ENCODE measurements at places on chromosomes 5 and 9.
A peak's percentile ranks its signal among the peaks of the same experiment; 100 is the strongest.

GRCh38 chr5:132370181-132370970 is 866 bp downstream of the SLC22A5 start:
- no peak for DNase-seq

DNA sequence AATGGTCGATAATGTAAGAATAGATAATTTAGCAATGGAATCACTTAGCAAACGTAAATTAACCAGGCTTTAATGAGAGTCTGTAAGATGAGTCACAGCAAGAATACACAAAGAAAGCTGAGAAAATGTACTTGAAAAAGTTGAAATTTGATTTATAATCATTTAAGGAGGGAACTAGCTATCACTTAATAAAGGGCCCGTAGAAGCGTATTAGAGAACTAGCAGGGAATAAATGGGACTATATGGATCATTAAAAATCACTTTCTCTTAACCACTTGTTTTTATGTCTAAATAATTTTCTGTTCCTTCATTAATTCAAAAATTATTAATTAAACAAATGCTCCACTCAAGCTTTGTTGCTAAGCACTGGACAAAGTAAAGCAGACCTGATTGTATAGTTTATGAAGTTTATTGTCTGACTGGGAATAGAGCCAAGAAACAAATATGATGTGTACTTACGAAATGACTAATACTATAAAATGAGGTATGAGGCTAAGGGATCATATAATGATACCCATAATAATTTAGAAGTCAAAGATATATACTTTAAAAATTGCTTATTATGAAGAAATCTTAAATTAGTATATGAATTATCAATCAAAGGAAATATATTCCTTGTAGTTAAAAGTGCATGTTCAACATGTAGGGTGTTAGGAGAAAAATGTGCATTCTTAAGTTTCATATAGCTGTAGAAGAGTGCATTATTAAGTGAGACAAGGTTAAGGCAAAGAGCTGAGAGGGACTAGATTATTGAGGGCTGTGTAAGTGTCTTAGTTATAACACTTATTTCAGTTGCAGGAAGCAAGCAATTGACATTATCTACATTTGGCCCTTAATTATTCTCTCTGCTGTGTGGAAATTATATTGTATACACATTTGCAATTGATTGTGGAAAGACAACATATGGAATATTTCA is 196.8 kb downstream of the PRDM9 start:
- no peak for DNase-seq

DNA sequence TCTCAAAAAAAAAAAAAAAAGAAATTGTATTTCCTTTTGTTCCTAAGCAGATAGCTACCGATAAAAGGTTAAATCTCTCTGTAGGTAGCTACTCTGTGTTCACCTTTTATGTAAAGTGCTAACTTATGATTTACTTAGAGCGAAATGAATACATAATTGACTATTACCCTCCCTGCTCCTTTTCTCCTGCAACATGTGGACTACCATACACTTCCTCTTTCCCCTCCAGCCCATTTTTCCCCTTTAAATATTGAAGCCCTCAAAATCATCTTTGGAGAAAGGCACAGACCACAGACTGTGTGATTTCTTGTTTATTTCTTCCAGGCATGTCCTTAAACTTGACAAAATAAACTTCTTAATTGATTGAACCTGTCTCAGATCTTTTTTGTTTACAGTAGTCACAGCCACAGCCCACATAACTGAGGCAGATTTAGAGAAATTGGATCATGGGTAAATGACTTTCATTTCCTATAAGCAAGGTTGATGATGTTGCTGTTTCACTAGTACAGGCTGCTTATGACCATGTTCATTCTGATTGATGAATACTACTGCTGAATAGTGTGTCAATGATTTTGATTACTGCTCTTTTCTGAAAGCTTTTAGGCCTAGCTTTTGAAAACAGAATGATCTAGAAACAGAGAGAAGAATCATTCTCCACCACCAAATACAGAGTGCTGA is 59.2 kb downstream of the PHAX start:
- no peak for DNase-seq

GRCh38 chr9:36865731-36866635 is 168.1 kb downstream of the PAX5 start:
- DNase-seq: no peak

DNA sequence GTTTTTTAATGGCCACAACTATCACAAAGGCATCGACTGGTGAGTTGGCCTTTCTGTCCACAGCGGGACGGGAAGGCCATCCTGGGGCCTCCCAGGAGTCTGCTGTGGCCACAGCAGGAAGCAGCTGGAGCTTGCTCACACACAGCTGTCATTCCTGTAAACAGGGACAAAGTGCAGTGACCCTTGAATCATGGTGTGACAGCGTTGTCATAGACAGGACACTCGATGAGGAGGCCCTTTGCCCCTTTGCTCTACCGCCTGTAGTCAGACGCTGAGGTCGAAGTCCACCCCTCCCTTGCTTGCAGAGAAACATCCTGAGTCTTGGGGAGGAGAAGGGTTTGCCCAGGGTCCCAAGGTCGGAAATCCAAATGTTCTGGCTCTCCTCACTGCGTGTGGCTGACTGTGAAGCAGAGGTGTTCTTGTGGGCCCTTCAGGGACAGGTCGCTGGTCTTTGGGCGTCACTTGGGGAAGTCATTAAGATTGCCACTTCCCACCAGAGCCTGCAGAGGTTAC is 35.1 kb downstream of the NDST1 start:
- DNase-seq: no peak

DNA sequence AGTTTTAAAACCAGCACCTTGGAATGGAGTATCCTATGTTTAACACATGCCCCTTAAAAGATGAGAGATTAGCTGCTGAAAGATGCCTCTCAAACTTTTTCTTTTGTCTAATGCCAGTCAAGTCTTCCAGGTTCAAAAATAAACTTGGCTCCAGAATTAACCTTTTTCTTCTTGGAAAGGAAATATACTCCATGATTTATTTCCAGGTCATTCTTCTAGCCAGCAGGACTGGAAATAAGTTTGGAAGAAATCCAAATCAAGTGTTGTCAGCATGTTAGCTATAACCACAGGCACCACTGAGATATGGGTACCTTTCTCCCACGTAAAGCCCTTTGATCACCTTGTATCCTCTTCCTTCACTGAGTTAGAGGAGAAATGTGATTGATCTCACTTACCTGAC is 56.1 kb downstream of the NLN start:
- no peak for DNase-seq

DNA sequence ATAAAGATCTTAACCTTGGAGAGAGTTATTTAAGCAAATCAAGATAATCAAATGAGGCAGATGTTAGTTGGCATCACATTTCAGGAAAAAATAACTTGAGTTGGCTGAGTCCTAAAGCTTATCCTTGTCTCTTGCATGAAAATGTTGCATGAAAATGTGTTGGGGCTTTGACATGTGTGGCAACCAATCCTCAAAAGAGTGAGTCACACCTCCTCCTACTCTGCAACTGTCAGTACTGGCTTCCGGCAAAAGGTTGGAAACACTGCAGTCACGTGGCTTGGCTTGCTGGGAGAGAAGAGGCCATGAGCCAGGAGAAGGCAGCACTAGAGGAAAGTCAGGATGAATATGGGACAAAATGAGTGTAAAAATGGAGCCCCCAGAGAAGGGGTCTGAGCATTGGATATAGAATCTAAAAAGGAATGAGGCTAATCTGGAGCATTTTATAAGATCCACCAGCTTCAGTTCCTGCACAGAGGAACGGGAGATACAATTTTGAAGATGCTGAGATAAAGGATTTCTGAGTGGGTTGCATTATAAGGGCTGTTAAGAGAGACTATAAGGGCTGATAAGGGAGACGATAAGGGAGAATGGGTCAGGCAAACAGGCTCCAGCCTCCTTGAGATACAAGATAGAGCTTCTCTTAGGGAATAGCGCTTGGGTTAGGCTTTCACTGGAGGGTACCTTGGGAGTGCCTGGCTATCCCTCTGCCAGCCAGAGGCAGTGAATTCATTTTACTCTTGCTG is 43.1 kb downstream of the SPATA31D1 start:
- peak; percentile 95 for DNase-seq

DNA sequence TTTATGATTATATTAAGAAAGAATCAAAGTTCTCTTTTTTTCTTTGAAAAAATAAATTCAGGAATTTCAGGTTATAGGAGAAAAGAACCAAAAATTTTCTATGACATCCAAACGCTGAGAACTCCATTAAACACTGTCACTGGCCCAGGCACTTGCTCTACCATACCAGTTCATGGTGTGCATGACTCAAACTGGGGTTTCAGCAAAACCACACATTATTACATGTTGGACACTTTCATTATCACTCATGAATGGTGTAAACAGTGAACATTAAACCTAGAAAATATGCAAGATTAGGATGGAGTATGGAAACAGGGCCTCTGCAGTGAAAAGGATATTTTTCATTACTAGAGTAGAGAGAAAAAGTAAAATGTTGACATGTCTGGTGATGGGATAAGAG is 369.9 kb upstream of the FAM174A start:
- DNase-seq: no peak

DNA sequence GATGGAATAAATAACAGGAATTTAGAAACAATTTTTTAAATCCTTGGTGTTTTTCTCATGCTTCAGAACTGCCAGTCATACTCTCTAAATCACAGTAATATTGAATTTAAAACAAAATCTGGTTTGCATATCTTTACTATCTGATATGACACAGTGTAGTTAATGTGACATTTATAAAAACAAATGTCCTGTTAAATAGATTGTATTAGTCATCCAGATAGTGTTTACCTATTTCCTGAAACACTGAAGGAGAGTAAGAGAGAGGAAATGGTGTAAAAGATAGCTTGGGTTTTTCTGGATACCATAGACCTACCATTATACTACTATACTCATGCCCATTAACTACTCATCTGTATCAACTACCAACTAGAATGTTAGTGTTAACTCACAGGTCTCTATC is 292.3 kb downstream of the MAN2A1 start:
- no peak for DNase-seq

- DNase-seq: no peak
Observed at GRCh38 chr5:55820488-55820887, 30.7 kb upstream of the IL31RA start.

DNA sequence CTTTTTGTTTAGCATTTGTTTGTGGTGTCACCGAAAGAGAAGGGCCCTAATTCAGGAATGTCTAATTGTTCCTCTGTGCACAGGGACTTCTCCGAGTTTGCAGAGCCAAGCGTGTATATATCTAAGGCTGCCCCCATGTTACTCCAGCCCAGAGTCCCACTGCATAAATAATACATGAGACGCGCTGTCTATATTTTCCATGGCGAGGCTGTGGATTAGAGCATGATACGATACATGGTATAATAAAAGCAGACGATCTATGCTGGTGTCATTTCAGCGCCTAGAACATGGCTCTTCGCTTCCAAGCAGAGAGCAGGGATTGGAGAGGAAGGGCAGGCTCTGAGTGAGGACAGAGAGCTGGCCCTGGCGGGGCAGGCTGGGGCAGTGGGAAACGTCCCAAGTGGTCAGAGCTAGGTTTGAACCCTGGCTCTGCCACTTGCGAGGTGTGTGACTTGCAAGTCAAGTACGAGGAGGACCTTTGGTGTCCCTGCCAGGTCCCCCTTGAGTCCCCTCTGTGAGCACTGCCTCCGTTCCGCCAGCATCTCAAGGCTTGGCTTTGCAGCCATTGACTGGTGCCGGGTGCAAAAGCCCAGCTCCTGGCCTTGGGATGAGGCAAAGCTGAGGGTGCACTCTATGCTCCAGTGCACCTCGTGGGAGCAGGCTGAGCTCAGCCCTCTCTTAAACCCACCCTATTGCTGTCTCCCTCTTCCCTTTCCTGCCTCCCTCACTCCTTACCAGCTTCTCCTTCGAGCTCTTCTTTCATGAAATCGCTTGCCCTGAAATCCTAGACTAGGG is 29.2 kb upstream of the LAMC3 start:
- no peak for DNase-seq

DNA sequence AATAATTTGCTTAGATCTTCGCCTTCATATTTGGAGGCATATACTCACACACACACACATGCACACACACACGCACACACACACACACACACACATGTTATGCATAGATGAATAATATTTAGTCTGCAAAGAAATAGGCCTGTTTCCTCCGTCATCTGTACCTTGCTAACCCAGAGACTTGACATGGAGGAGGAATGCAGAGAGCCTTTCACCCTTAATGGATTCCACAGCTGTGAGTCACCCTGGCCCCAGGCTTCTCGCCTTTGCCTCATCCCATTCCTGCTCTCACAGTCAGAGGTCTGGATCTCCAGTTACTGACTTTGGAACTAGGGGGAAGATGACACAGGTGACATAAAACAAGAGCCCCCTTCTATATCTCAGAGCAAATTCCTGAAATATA is 29.7 kb downstream of the ZNF462 start:
- peak; percentile 99 for DNase-seq

DNA sequence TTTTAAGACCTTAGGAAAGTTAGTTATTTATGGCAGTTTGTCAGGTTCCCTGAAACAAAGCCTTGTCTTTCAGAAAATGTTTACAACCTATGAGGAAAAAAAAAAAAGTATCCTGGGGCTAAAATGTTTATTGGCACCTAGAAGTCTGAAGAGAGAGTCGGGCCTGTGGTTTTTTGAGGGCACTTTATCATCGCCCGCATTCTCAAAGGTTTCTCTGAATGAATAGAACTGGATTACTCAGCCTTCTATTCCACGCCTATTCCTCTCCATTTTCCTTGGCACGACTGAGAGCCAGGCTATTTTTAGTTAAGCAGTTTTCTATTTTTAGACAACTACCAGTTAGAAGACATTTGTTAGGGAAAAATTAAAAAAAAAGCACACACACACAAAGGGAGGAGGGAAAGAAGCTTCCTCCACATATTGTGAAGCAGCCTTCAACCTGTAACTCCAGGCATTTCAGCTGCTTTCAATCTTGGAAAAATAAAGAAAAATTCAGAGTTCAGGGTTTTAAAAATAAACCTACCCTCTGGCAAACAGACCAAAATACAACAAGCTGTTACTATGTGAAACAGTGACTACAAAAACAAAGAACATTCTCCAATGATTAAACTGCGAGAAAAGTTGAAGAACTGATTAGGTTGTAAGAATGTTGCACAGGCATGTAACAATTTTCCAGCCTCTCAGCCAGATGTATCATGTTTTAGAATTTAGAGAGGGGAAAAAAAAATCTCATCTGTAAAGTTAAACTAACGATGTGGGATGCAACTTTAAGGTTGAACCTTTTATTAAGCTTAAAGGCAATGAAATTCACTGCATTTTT is 97.0 kb downstream of the MEF2C start:
- peak; percentile 79 for DNase-seq

DNA sequence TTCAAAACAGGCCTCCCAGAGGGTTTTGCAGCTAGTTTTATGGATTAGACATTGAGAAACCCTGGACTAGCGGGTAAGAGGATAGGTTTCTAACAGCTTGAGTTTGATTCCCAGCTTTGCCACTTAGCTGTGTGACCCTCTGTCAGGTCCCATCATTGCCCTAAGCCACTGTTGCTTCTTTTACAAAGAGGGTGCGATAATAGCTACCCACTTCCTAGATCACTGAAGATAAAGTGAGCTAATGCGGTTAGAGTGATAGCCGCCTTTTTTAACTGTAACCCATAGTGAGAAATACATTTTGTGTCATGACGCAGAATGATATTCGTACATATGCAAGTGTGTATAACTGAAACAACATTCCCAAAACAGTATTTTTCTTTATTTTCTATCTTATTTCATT is 40.3 kb downstream of the CSF1R start:
- no peak for DNase-seq

- DNase-seq: no peak
Observed at GRCh38 chr5:128300181-128300580, 216.6 kb downstream of the SLC12A2 start.

All from mesendoderm (in vitro differentiated cells).